ENCODE measurements at places on chromosomes 7 and 10.

DNA sequence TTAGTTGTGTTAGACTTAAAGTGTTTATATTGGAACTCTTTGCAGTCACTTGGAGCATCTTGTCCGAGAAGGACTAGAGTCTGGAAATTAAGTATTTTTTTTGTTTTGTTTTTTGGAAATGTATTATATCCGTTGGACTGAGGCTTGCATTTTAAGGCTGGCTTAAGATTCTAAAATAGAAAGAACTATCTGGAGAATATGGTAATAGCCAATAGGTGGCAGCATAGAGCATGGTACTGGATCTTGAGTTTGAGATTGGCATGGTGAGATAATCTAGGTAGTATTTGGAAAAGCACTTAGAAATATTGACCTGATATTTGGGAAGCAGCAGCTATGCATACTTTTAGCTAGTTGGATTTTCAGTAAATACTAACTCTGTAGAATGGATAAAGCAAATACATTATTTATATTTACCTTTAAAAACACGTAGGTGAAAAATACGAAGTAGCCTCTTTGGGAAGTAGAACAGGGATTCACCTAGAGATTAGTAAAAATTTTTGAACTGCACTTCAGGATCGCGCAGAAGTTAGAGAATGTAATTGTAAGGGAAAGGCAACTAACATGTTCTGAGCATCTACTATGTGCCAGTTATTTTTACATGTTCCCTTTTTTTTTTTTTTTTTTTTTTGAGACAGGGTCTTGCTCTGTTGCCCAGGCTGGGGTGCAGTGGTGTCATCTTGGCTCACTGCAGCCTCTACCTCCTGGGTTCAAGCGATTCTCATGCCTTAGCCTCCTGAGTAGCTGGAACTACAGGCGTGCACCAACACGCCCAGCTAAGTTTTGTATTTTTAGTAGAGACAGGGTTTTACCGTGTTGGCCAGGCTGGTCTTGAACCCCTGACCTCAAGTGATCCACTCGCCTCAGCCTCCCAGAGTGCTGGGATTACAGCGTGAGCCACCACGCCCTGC is 78.6 kb downstream of the LCOR start:
- peak; percentile 42 for DNase-seq

- peak; percentile 20 for DNase-seq
Measured at GRCh38 chr7:141550386-141551093, 670 bp upstream of the AGK start.

DNA sequence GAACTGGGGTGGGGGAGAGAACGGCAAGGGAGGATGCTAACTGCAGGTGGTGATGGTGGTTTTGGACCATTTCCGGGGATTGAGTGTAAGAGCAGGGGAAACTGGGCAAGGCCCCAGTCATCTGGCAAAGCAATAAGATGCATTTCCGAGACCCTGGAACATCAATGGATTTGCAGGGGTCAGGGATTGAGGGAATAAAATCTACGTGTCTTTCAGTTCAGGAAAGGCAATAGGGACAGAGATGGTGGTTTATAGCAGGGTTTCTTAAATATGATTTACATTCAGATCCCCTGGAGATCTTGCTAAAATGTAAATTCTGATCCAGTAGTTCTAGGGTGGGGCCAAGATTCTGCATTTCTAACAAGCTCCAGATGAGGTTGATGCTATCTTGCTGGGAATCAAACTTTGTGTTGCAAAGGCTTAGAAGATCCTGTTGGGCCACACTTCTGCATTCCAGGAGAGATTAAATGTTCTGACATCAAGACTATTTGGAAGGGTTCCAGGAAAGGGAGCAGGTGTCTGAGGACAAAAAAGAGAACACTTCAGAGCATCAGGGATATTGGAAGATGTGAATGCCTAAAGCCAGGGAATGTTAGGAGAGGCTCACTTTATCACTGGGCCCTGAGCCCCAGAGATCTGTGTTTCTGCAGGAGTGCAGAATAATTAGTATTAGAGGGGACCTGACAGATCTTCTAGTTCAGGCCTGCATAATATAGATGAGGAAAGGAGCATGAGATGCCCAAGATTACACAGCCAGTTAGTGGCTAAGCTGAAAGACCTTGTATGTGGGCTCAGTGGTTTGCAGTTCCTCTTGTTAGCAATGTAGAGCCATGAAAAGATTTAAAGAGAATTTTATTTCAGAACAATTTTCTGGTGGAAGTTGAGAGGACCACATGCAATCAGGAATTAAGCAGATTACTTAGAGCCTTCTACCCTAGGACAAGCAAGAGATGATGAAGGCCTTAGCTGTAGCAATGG is 32.4 kb downstream of the BLNK start:
- DNase-seq = no peak

DNA sequence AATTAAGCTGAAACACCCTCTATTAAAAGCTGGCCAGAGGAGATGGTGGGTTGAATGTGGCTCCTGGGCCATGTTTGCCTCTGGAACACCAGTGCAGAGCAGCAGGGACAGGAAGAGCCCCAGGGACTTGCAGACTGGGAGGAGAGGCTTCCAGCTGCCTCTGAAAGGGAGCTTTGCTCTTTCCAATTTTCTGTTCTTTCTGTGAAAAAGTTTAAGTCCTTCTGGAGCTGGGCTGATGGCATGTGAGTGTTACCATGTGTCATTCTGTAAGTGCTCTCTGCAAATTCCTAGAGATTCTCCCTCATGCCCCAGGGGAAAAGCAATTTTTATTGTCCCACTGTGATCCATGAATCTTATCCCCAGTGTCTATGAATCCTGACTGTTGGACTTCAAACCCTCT is 112.8 kb upstream of the LANCL2 start:
- DNase-seq = no peak

GRCh38 chr10:35516102-35516670 is 89.0 kb upstream of the GJD4 start:
- no peak for DNase-seq

GRCh38 chr10:91909117-91909677 is at the start of gene FGFBP3:
Gene FGFBP3 (minus strand): TSS chr10:91909486. CDS start chr10:91908969, 517 bp downstream.
- no peak for DNase-seq

DNA sequence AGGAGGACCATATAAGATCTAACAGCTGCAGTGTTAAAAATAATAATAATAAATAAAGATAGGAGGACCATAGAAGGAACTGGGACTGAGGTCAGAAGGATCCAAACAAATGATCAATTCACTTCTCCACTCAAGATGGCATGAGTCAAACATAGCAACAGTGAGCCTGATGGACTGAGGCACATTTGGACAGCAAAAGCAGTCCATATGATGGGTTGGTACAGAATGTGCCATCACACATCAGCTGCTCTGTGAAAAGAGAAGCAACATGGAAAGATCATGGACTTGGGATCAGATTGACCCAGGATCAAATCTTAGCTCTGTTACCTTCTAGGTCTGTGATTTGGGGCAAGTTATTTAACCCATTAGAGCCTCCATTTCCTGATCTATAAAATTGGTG is 188.9 kb upstream of the KMT2E start:
- DNase-seq = no peak

GRCh38 chr7:33457039-33457438 is 327.7 kb downstream of the BBS9 start:
- no peak for DNase-seq

DNA sequence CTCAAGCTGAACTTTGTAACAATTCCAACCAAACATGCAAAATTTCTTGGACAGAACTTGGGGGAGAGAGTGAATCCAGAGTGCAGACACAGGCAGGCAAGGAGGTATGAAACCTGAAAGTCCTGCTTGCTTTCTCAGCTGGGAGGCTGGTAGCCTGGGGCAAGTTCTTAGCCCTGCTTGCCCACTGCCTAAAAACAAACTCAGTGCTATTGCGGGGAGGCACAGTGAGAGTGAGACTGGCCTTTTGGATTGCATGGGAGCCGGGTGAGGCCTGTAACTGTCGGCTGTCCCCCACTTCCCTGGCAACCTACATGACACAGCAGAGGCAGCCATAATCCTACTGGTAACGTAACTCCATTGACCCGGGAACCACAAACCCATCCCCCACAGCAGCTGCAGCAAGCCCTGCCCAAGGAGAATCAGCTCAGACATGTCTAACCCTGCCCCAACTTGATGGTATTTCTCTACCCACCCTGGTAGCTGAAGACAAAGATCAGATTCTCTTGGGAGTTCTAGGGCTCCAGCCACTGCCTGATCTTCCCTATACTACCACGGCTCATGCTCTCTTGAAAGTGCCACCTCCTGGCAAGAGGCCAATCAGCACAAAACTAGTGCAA is 663.6 kb downstream of the GRM8 start:
- no peak for DNase-seq

DNA sequence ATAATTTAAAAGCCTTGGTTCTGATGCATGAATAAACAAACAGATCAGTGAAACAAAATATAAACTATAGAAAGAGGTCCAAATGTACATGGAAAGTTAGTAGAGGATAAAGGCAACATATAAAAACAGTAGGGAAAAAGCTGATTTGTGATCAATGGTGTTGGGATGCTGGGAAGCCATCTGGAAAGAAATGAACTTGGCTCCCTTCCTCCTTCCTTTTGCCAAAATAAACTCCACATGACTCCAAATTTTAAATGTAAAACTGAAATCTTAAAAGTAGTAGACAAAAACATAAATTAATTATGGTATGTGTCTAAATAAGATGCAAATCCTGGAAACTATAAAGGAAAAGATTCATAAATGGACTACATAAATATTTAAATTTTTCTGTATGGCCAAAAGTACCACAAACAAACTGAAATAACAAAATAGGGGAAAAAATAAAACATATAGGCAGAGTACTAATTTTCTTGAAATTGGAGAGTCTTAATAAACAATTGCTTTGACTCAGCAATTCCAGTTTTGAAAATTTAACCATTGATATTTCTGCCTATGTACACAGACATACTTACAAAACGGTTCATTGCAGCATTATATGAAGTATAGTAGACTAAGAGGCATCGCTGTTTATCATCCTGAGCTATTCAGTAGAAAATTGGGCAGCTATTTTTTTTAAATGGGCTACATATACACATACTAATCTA is 77.0 kb upstream of the TRIM24 start:
- DNase-seq = no peak

- no peak for DNase-seq
Measured at GRCh38 chr7:45689011-45689796, 115.0 kb downstream of the ADCY1 start.

GRCh38 chr10:67075491-67075971 is 149.7 kb downstream of the LRRTM3 start:
- DNase-seq = no peak

GRCh38 chr7:140745266-140746058 is 49.0 kb downstream of the NDUFB2 start:
- no peak for DNase-seq

GRCh38 chr10:77223526-77224460 is 413.8 kb downstream of the KCNMA1 start:
- no peak for DNase-seq

DNA sequence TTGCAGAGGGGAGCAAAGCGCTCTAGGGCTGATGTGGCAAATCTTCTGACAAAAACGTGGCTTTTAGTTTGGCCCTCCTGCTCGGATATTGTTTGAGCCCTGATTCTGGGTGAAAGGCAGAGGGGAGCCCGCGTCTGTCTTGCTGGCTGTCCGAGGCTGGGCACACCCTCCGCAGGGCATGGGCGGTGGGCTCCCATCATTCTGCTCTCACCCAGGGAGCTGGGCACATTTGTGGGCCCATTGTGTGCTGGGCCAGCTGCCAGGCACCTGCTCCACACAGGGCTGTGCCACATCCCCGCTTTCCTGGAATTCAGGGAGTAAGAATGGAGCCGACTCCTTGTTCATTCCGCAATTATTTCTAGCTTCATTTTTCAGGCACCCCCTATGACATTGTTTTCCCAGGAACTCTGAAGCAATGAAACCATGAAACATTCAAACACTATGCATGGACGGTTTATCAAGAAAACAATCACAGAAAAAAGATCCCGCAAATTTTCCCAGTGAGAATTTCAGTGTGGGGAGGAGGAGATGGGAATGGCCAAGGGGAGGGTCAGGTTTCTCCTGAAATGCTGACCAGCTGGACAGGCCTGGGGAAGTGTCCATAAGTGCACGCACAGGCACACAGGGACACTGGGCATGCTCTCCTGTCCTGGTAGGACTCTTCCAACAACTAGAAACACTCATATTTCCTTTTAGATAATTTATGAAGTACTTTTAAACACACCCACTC is 341.1 kb downstream of the CXCL12 start:
- DNase-seq = no peak

- no peak for DNase-seq
Measured at GRCh38 chr7:31815796-31816195, 128.8 kb downstream of the PPP1R17 start.

- DNase-seq = no peak
Measured at GRCh38 chr10:27245836-27246235, 5.2 kb upstream of the ACBD5 start.

DNA sequence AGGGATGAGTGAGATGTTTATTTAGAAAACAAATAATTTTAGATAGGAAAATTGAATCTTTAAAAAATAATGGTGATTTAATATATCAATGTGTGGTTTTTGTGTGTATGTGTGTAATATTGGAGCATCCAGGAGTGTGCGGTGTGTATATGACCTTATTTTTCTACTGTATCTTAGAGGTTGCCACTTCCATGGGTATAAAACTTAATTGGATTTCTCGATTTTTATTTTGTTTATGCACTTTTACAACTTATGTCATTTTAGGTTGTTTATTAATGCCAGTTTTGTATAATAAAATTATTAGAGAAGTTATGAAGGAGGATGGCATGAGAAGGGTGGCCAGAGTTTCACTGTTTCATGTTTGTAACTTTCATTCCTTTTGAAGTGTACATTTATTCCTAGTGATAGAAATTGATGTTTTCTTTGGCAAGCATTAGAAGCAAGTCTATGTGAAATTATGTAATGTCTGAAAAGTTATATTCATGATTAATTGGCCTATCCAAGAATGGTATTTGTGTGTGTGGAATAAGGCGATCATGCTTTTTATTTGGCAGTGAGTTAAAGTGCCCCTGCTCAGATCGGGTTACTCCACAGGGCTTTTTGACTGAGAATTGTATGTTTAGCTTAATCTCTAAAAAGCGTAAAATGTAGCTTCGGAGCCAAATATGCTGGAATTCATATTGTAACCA is 110.3 kb downstream of the KAT6B start:
- no peak for DNase-seq

DNA sequence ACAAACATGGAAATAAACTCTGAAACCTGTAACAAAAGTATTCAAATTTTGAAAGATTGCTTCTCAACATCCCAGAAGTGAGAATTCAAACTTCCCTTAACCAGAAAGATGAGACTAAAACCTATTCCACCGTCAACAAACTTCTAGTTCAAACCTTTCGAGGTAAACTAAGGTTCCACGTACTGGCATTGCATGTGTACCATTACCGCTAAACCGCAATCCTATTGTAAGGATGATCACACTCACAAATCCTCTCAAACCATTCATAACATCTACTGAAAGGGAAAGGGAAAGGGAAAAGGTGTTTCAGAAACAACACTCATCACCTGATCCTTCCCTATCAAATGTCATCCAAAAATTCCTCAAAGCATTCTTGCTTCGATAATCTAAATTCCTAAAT is 3.1 kb downstream of the SMURF1 start:
- DNase-seq = no peak

DNA sequence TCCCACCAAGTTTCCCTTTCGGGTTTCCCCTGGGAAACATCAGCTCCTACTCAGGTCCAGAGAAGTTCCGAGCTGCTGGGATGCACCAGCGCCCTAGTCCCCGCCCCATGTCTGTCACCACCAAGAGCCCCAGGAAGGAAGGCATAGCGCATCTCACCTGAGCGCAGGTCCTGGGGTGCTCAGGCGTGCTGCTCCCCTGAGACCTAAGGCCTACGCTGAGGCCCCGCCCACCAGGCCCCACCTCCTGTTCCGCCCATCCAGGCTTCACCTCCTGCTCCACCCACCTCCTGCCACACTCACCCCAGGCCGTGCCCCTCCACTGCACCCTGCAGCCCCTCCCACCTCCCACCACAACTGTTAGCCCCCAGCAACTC is 1.2 kb upstream of the TFR2 start:
- DNase-seq = no peak

- no peak for DNase-seq
Measured at GRCh38 chr10:42707234-42707633, 68.9 kb upstream of the ZNF33B start.
